ENCODE measurements at places on chromosomes 16 and 17. TPM values are rescaled to one million over a fixed set of nuclear protein-coding genes. Genes with fewer than 3 reads are reported as not detected.

DNA sequence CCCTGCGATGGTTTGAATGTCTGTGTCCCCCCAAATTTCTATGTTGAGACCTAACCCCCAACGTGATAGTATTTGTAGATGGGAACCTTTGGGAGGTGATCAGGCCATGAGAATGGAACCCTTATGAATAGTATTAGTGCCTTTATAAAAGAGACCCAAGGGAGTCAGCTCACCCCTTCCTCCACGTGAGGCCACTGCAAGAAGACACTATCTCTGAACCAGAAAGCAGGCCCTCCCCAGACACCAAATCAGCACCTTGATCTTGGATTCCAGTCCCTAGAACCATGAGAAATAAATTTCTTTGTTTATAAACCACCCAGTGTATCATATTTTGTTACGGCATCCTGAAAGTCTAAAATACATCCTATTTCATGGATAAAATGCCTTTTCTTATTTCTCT lies 64.4 kb upstream of the LRRC37A3 start:
- DNase-seq = no peak

DNA sequence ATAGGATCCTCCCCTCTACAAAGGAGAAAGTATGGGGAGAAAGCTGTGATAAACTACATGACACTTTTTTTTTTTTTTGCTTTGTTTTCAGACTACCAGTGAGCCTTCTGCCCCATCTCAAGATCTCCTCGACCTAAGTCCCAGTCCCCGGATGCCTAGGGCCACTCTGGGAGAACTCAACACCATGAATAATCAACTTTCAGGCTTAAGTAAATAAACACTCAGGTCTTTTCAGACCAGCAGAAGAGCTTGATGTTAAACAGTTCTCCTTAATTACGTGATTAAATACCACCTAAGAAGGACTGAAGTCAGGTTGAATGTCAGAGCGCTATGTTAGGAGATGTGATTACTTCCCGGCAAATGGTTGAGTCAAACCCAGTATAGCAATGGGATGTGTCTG lies 31.4 kb downstream of the COX11 start:
- no peak for DNase-seq

NPIPA5 gene
- 26.0 TPM for total RNA-seq

- DNase-seq = no peak
These were observed 18.5 kb upstream of the ALDH3A2 start for GRCh38 chr17:19630035-19630434.

CCL16 gene
- not detected for total RNA-seq

DNA sequence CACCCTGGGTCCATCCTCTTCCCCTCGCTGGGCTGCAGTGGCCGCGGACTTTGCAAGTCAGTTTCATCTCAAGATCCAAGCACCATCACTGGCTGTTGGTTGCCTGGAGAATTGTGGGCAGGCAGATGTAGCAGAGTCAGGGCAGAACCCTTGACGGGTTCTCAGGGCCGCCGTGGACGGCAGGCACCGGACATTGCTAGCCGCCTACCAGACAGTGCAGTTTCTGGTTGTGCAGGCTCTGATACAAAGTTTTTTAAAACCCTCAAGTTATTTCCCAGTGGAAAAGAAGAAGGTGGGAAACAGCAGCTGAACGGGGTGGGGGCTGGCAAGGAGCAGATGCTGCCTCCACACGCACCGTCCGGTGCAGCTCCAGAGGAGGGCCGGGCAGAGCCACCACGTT lies 3.4 kb downstream of the MAPK8IP3 start:
- no peak for DNase-seq

TBC1D3I gene
- 0.96 TPM for total RNA-seq

GRCh38 chr17:2709183-2709661 lies 2.3 kb downstream of the CLUH start:
- DNase-seq = peak; percentile 73

- DNase-seq = no peak
These were observed 15.4 kb downstream of the KATNB1 start for GRCh38 chr16:57750796-57751538.

GRCh38 chr16:74226338-74226954 lies 70.2 kb upstream of the PSMD7 start:
- DNase-seq = peak; percentile 14

DNA sequence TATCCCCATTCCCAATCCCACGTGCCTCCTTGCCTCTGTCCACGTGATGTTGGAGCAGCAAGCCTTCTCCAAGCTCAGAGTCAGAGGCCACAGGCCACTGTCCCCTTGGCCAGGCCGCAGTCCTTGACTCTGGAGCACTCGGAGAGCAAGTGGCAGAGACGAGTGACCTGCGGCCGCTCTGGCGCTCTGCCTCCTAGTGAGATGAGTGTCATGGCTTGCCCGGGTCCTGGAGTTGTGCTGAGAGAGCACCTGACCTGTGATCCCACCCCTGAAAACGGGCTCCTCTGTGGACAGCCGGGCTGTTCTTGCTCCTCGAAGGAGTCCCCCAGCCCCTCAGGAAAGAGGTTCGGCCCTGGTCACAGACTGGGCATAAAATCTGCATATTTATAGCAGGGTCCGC lies 10.0 kb upstream of the FASN start:
- DNase-seq = no peak

PRSS33 gene
- not detected for total RNA-seq

CBX8 gene
- total RNA-seq = 9.4 TPM

DNA sequence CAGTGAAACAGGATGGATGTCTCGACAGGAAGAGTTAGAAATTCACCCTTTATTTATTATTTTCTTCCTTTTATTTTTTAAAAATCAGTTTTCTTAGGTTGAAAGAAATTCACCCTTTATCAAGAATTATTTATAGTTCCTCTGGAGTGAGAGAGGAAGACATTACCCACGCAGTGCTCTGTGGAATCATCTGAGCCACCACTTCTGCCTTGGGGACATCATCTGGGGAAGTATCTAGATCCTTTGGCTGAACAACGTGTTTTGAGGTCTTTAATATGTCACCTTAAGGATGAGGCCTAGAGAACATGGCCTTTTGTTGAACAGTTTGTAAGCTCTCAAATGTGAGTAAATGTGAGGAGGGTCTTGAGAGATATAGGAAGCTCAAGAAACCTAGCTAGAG lies 183.3 kb downstream of the UTP18 start:
- no peak for DNase-seq

SOX15 gene
- 34.4 TPM for total RNA-seq

DNA sequence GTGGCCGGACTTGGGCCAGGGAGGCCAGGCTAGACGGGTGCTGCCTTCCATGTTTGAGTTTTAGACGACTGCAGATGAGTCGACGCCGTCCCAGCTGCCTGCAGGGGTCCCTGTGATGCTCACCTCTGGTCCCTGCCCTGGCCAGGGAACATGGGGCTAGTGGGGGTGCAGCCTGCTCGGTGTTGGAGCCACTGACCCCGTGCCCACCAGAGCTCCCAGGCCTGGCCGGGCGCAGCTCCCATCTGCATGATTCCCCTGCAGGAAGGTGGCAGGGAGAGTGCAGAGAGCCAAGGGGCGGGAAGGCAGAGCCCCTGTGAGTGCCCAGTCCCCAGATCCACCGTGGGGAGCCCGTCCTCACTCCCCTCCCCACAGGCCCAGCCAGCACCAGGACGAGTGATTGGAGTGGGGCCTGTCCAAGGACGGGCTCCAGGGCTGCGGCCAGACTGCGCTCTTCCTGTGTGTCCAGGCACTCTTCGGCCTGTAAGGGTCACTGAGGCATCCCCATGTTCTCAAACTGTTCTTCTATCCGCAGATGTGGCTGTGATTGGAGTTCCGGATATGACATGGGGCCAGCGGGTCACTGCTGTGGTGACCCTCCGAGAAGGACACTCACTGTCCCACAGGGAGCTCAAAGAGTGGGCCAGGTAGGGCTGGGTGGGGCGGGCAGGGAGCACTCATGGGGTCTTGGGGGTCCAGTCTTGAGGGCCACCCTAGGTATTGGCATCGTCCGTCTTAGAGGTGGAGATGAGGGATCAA lies 26.0 kb upstream of the CDH15 start:
- no peak for DNase-seq

KRTAP1-3 gene
- total RNA-seq = not detected

GRCh38 chr17:73549841-73550430 lies 94.3 kb downstream of the SDK2 start:
- DNase-seq = no peak

MIEF2 gene
- total RNA-seq = 14.1 TPM

GRCh38 chr16:14240219-14240843 lies 169.2 kb downstream of the MRTFB start:
- DNase-seq = no peak

KRT20 gene
- total RNA-seq = not detected

DNA sequence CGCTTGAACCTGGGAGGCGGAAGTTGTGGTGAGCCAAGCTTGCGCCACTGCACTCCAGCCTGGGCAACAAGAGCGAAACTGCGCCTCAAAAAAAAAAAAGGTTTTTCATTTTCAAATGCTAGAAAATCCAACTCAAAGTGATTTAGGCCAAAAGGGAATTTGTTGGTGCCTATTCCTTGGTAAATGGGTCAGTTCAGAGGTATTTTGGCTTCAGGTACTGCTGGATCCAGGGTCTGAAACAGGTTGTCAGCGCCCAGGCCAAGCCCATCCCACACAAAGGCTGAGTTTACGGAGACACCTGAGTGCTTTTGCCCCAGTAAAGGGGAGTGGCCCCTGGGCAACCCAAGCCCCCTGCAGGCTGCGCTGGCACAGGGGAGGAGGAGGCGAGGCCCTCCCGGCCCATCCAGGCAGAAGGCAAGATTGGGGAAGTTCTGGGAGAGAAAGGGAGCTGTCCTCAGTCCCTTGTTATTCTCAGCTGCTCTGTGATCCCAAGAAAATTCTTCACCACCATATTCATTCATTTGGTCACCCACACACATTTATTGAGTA lies 8.5 kb upstream of the JPH3 start:
- no peak for DNase-seq

- DNase-seq = no peak
These were observed 22.2 kb downstream of the SLC38A8 start for GRCh38 chr16:84020353-84020752.

DNA sequence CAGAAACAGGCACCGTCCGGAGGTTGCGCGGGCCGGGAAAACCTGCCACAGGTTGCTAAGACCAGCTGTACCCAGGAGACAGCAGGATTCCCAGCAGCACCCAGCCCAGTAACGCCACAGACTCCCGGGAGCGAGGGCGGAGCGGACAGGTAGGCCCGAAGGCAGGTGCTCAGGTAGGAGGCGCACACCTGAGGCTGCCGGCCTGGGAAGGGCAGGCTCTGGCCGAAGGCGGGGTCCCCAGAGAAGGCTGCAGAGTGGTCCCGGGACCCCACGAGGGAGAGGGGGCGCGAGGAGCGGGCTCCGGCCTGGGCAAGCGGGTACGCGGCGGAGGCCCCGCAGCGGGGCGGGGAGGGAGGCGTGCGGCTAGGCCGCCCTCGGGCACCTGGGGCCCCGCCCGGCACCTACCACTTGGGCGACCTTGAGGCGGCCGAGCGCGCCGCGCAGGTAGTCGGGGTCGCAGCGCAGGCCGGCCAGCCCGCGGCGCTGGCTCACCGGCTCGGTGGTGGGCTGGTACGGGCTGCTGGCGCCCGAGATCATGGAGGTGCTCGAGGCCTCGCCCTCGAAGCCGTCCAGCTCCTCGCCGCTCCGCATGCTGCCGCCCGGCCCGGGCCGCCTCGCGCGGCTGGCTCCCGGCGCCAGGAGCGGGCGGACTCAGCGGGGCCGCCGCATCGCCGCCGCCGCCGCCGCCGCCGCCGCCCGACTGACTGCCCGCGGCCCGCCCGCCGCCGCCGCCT lies 441 bp downstream of the CMTM4 start:
- DNase-seq = peak; percentile 53

- peak; percentile 69 for DNase-seq
These were observed 21.8 kb upstream of the ASGR2 start for GRCh38 chr17:7136266-7136877.

CRHR1 gene
- total RNA-seq = not detected

TMC5 gene
- total RNA-seq = 0.16 TPM

TBC1D28 gene
- total RNA-seq = not detected

TMEM238L gene
- total RNA-seq = not detected

Data from MCF 10A (cell line).